ENCODE measurements at places on chromosomes 6 and 20.

GRCh38 chr20:31653561-31653960 lies 15.8 kb downstream of the COX4I2 start:
- DNase-seq = no peak

DNA sequence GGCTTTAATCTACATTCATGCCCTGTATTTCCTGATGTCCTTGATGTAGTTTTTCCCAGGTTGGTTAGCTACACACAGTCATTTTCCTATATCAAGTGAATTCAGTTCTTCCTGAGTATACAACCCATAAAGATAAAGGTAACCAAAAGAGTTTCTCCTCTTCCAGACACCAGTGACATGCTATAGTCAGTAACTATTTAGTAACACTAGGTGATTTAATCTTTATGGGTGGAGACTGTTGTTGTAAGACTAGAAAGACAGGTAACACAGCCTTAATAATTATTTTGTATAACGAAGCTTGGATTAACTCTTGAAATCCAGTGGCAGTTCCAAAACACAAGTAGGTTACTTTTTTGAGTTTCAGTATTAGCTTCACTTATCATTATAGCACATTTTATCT lies 17.6 kb downstream of the MCUR1 start:
- no peak for DNase-seq

DNA sequence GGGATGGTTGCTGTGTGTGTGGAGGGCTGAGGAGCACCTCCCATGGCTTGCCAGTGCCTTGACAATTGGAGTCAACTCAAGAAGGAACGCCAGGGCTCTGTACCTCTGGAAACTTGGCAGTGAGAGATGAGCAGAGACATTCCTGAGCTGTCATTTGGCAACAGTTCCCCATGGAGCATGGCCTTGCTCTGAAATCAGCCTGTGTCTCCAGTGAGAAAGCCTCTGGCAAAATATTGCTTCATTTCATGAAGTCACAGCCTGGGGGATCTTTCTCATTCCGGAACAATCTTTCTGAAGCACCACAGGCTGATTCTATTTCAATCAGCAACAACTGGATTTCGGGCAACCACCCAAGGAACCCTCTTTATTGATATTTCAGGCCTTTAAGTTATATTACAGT lies 52.2 kb upstream of the FNDC1 start:
- no peak for DNase-seq

- DNase-seq = no peak
These were observed 49.6 kb upstream of the CCDC28A start for GRCh38 chr6:138724015-138724414.

- no peak for DNase-seq
These were observed 43.7 kb downstream of the DAAM2 start for GRCh38 chr6:39835821-39836295.

- DNase-seq = no peak
These were observed 1.8 kb downstream of the FAM83D start for GRCh38 chr20:38927902-38928578.

- peak; percentile 22 for DNase-seq
These were observed 42.8 kb downstream of the MYO6 start for GRCh38 chr6:75791881-75792280.

- DNase-seq = no peak
These were observed 228.8 kb upstream of the FAM83B start for GRCh38 chr6:54617730-54618129.

DNA sequence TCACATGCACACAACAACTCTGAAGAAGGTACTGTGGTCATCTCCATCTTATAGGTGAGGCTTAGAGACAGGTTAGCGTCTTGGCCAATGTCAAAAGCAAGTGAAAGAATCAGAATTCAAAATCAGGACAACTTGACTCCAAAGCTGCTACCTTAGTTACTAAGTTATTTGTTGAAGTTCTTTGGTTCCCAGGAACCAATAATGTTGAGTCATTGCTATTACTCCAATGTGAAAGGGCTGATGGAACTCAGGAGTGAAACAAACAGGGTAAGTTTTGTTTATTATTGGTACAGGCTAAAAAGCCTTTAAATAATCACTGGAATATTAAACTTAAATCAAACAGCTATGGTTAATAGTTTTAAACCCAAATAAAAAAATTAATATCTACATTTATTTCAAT lies 111.1 kb downstream of the PDSS2 start:
- DNase-seq = no peak

DNA sequence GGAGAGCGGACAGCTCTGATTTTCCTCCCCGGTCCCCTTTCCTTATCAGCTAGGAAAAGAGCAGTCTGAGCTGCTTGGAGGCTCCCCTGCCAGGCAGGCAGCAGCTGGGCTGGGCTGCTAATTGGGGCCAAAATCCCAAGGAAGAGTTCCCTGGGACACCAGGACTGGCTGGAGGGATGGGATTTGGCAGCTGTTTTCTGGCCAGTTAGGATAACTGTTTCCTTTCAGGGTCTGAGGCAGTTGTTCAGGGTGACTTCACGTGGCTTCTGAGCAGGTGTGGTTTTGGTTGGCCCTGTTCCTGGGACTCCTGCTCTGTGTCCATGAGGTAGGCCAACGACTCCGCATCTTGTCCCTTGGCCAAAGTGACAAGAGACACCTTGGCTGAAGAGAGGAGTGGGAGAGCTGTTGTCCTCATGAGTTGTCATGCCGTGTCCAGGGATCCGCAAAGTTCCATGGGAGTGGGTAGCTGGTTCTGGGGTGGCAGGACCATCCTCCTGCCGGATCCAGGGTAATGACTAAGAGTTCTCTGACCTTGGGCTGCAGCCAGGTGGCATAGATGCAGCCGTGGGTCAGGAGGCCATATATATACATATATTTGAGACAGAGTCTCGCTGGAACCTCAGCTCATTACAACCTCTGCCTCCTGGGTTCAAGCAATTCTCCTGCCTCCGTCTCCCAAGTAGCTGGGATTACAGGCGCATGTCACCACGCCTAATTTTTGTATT lies 21.2 kb downstream of the MRPS18A start:
- no peak for DNase-seq

GRCh38 chr6:137715589-137716045 lies 151.4 kb upstream of the TNFAIP3 start:
- DNase-seq = no peak

DNA sequence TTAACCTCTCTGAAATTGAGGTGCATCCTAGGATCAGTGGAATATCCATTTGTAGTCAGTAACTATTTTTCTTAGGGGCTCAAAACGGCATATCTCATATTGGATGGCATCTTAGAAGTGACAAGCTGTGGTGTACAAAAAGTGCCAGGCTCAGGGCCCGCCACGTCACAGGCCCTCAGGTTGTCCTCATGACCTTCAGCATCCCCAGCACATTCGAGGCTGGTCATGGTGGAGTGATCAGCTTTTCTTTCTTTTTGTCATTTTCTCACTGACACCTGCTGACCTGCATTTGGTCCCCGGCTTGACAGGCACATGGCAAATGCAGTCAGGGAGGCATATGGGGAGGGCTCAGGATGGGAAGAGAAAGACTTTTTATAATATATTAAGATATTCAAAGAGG lies 7.1 kb upstream of the E2F1 start:
- DNase-seq = no peak

- DNase-seq = no peak
These were observed 126.4 kb downstream of the LCA5 start for GRCh38 chr6:79410806-79411205.

DNA sequence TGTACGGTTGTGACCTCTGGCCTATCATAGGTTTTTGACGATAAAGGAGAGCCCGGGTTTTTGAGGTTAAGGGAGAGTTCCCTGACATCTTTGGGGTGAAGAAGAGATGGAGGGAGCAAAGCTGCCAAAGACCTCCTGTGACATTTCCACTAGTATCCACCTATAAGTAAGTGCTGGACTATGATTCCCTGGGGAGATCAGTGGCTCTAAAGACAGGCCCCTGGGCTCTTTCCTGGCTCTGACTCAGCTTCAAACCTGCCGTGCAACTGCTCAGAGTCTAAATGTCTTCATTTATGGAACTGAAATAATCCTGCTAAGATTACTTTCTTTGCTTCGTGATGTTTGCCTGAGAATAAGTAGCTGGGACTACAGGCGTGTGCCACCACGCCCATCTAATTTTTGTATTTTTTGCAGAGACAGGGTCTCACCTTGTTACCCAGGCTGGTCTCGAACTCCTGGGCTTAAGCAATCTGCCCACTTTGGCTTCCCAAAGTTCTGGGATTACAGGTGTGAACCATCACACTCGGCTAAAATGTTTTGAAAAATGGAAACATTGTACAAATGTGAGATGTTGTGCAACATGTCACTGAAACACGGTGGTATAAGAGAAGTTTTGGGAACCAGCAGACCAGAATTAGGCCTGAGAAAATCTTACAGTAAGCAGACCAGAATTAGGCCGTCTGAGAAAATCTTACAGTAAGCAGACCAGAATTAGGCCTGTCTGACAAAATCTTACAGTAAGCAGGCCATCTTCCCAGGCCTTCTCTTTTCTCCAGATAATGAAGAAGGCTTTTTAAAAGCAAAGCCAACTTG lies 1.1 kb upstream of the PAQR8 start:
- DNase-seq = no peak

GRCh38 chr20:62938105-62938888 lies at the start of gene GID8:
Gene GID8 (plus strand): TSS chr20:62938147. CDS start chr20:62941503, 3,356 bp downstream.
- DNase-seq = peak; percentile 47

GRCh38 chr6:12311106-12311505 lies 20.9 kb downstream of the EDN1 start:
- no peak for DNase-seq

DNA sequence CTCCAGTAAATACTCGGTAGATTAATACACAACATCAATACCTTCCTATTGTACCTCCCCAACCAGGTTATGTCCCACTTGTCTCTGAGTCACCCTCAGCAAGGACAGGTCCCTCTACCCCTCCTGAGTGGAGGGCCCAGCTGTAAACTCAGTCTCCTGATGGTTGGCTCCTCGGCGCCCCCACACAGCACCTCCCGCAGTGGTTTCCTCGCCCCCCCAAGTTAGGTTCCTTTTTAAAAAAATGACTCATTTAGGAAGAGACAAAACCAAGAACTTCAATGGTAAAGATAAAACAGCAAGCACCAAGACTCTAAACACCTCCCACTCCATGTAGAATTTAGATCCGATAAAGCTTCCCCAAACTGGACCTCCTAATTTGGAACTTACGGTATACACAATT lies 83.5 kb downstream of the TRERF1 start:
- DNase-seq = no peak

- DNase-seq = no peak
These were observed 3.0 kb upstream of the MYLK4 start for GRCh38 chr6:2753743-2754142.

DNA sequence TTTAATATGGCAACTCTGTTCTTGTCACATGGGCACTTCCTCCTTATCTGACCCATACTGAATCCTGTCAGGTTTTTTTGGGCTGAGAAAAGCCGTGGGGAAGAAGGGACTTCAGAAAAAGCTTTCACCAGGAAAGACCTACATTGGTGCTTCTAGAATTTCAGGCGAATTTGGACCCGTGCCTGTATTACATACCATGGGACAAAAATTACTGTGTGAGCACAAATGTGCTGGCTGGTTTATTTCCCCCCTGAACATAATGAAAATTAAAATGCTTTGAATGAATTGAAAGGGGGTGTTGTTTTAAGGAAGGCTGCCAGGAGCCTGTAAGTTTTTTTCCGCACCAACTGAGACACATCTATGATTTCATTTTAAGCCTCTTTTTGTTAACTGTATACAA lies 29.6 kb downstream of the CAP2 start:
- DNase-seq = no peak

DNA sequence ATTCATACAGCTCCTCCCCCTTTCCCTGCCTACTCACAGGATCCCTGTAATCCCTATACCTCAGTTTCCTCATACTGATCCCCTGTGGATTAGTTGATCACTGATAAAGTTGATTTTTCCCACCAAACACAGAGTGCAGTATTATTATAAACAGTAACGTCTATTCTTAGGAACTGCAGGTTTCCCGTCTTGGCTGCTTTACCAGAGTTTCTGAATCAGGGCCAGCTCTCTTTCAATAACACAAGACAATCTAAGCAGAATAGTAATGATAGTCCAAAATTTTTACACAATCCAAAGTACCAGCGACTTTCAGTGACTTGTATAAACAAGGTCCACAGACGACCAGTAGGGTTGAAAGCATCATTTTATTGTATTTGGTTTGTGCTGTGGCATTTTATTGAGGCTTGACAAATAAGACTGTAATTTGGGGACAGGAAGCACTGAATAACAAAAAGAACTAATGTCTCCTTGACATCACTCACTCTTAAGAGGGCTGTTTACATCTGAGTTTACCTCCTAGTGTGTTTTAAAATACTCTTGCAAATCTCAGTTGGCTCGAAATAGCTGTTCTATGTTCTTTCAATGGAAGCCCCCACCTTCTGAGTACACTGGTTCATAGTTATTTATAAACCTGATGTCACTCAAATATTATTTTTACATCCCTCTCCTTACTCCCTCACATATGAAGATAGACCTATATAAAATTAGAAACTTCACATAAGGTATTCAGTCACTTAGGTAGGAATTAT lies 6.1 kb upstream of the JARID2 start:
- no peak for DNase-seq

- peak; percentile 12 for DNase-seq
These were observed 327.0 kb downstream of the BMP2 start for GRCh38 chr20:7094438-7094997.

GRCh38 chr20:60403105-60403741 lies 445.0 kb downstream of the CDH26 start:
- no peak for DNase-seq

- DNase-seq = no peak
These were observed 29.4 kb downstream of the DUSP22 start for GRCh38 chr6:321536-322258.

GRCh38 chr6:150835620-150836019 lies 29.9 kb upstream of the MTHFD1L start:
- no peak for DNase-seq

- no peak for DNase-seq
These were observed 23.9 kb downstream of the GNAS start for GRCh38 chr20:58876437-58876836.

DNA sequence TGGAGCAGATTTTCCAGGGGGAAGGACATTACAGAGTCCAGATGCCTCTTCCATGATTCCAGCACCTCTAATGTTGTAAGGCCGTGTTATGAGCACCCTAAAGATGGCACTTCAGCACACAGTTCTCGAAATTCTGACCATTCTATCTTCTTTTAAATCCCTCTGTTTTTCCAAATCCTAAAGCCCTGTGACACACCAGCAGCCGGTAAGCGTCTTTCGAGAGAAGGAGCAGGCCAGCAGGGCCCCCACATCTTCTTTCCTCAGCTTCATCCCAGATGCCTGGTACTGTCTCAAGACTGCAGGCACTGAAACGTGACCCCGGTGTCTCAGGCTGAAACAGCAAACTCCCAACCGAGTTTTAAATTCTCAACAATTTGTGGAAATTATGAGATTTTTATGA lies 211.6 kb upstream of the FOXQ1 start:
- DNase-seq = no peak
